ENCODE measurements at places on chromosomes 2 and 18.

DNA sequence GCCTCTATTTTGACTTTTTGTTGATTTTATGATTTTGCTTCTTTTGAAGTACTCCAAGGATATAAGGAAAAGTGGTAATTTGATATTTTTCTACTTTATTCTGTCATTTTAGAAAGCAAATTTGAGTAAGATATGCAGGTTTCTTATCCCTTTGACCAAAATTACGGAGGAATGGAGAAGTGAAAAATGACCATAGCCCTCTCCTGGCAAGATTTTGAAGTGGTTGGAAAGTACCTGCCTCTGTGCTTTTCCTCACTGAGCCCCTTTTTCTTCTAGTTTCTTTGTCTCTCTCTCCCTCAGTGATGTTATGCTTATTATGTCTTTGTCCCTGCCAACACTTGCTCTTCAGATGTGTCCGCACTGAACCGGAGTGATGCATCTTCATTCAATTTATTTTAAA is 898.1 kb downstream of the EPHA4 start:
- no peak overlapping the region for H3K27ac ChIP-seq
- no peaks in the 10 kb centered on the region for H3K4me1 ChIP-seq
- no peak overlapping the region for H3K4me3 ChIP-seq

DNA sequence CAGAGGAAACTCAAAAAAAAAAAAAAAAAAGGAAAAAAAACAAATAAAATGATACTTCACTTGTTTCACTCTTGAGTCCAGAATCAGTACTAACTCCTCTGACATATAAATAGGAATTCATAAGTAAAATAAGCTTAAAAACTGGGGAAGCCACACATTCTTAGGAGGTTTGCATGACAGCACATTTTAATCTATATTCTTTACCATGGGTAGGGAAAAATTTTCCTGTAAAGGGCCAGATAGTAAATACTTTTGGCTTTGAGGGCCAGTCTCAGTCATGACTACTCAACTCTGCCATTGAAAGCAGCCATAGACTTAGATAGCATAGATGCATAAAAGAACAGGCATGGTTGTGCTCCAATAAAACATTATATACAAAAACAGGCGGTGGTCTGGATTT is 145.2 kb downstream of the BCL11A start:
- no peaks in the 10 kb centered on the region for H3K27me3 ChIP-seq
- no peak overlapping the region for H3K4me3 ChIP-seq
- no peaks in the 10 kb centered on the region for H3K4me1 ChIP-seq

DNA sequence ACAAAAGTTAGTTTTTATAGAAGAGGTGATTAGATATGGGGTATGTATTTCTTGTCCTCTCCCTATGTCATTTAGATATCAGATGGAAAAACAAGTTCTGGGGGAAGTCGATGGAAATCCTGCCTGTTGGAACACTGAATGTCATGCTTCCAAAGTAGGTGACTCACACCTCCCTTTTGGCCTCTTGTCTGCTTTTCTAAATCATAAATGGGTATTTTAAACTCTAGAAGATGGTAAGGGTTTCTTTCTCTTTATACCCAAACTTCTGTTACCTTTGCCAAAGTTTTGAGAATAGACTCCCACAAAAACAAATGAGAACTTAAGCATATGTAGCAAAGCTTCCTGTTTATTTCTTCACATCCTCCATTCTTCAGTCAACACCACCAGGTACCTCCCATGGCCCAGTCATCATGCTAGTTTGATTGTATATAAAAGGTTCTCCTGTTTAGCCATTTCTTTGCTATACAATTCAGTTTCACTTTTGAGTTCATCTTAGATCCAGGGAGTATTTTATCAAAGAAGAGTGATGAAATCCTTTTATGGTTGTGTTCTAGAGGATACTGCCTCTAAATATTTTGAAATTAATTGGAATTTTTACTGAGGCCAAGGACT is 63.9 kb downstream of the PRKRA start:
- no peak overlapping the region for H3K4me3 ChIP-seq
- no peak overlapping the region for H3K27ac ChIP-seq
- H3K36me3 ChIP-seq = no peaks in the 10 kb centered on the region
- H3K27me3 ChIP-seq = no peaks in the 10 kb centered on the region

DNA sequence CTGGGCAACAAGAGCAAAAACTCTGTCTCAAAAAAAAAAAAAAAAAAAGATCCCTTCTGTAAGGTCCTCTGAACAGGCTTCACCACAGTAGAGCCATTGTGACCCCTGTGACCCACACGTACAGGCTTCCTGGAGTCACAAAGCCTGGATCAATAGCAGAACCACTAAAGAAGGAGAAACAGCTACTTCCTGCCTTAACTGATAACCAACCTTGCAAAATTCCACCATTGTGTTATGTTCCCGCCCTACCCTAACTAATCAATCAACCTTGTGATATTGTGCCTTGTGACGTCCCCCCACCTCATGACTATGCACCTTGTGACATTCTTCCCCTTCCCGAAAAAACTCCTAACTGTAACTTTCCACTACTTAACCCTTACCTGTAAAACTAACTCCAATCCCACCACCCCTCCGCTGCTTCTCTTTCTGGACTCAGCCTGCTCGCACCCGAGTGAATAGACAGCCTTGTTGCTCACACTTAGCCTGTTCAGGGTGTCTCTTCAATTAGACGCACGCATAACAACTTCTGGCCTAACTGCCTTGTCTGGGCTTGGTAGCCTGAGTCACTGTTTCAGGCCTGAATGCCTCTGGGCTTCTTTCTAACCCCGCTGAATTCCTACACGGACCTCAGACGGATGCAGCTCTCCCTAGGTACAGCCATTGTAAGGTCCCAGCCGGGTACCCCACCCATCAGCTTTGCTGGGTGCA is 13.9 kb downstream of the SCYGR8 start:
- DNase-seq = no peak
- H3K27me3 ChIP-seq = no peaks in the 10 kb centered on the region
- H3K36me3 ChIP-seq = no peaks in the 10 kb centered on the region
- H3K4me3 ChIP-seq = no peak overlapping the region

DNA sequence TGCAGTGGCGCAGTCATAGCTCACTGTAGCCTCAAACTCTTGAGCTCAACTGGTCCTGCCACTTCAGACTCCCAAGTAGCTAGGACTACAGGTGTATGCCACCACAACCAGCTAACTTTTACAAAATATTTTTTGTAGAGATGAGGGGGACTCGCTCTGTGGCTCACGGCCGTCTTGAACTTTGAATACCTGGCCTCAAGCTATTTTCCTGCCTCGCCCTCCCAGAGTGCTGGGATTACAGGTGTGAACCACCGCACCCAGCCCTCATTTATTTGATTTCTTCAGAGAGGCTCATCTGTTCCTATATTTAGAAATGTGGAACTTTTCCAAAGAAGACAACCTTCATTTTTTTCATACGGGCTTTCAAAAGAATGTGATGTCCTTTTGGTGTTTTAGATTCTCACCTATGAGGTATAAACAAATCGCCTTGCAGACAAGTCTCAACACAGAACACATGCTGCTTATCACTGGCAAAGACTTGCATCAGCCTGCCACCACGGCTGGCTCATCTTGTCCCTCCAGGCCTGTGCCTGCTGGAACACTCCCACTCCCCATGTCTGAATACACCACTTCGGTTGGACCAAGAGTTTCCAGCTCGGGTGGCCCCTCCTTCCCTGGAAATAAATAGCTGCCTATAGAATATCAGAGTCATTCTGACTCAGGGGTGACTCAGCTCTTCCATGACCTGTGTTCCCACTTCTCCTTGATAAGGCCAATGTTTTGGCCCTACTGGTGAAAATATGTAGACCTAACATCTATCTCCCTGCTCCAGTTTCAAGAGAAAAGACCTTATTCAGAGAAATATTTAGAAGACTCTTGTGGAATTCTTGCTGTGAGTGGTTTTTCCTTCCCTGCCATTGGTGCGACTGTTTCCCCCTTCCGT is 202.6 kb downstream of the TGIF1 start:
- H3K27me3 ChIP-seq = no peaks in the 10 kb centered on the region
- H3K27ac ChIP-seq = peak overlapping the region; percentile 48
- H3K36me3 ChIP-seq = no peaks in the 10 kb centered on the region
- H3K4me3 ChIP-seq = no peak overlapping the region
- peaks cover 15% of the 10 kb centered on the region for H3K4me1 ChIP-seq

All from thoracic aorta (tissue), 2 donors.